ENCODE measurements at places on chromosomes 1 and 21. TPM values are rescaled to one million over a fixed set of nuclear protein-coding genes. Genes with fewer than 3 reads are reported as not detected.

- peak overlapping the region; percentile 88 for H3K27ac ChIP-seq
- peaks cover 30% of the 10 kb centered on the region for H3K4me1 ChIP-seq
- H3K4me3 ChIP-seq, result peak overlapping the region; percentile 96
- H3K36me3 ChIP-seq, result peaks cover 4% of the 10 kb centered on the region
- H3K27me3 ChIP-seq, result no peaks in the 10 kb centered on the region
Observed at GRCh38 chr1:15618655-15619525, 1.6 kb downstream of the DDI2 start.

Gene PPFIA4
- 2.4 TPM for total RNA-seq

DNA sequence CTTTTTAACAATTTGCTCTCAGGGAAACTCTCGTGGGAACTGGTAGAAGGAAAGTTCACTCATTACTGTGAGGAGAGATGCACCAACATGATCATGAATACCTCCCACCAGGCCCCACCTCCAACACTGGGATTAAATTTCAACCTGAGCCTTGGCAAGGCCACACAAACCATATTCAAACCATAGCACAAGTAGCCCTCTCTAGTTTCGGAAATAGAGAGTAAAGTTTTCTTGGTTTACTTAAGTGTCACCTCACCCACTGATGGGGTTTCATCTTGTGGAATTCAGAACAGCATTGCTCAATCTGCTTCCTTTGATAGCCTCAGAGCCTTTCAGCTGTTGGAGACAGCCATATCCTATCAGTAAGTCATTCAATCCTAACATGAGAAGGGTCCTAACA, 25.5 kb upstream of the CCSAP start:
- no peaks in the 10 kb centered on the region for H3K27me3 ChIP-seq
- H3K36me3 ChIP-seq, result no peaks in the 10 kb centered on the region
- H3K4me1 ChIP-seq, result no peaks in the 10 kb centered on the region
- H3K4me3 ChIP-seq, result no peak overlapping the region
- H3K27ac ChIP-seq, result no peak overlapping the region

Gene F13B
- not detected for total RNA-seq

DNA sequence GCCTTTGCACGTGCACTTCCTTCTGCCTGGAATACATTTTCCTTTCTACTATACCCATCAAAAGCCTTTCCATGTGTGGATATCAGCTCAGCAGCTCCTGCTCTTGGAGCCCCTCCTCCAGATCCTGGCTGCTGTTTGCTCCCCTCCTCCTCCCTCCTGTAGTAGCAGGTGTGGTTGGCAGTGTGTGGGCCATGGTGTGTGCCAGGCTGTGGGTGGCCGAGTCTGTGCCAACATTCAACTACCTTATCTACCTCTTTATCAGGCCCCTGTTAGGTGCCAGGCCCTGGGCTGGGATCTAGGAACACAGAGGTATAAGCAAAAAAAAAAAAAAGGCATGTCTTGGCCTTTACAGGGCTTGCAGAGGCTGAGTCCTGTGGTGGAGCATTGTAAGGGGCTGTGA, 180.6 kb upstream of the JUN start:
- no peaks in the 10 kb centered on the region for H3K27me3 ChIP-seq
- peaks cover 16% of the 10 kb centered on the region for H3K4me1 ChIP-seq
- DNase-seq, result no peak
- H3K27ac ChIP-seq, result no peak overlapping the region
- no peaks in the 10 kb centered on the region for H3K36me3 ChIP-seq

Gene PGLYRP3
- total RNA-seq, result not detected

Gene PPM1J
- total RNA-seq, result not detected

GRCh38 chr1:16243936-16244649, 7.1 kb upstream of the CPLANE2 start:
- no peak overlapping the region for H3K4me3 ChIP-seq
- no peak overlapping the region for H3K27ac ChIP-seq
- H3K36me3 ChIP-seq, result no peaks in the 10 kb centered on the region
- DNase-seq, result peak; percentile 38

DNA sequence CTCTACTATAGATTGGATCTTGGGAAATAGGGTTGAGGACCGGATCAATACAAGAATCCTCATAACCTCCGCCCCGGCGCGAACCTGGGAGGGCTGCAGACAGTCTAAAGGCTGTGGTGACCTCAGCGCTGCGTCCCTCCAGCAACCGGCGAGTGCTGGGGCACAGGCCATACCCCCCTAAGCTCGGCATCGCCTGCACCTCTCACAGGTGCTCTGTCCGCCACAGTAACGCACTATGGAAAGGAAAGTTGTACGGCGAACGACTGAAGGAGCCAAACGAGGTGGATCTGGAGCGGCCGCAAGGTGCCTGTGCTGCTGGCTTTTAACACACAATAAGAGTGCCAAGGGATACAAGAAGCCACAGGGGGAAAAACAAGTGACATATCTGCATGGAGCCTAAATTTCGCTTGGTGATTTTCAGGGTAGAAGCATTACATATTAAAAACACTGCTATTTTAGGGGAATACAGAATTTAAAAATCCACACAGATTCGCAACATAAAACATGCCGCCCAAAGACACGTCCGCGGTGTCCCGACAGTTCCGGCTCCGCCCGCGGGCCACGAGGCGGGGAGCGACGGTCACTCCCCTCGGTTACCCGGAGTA, 1.4 kb upstream of the RBM15 start:
- no peaks in the 10 kb centered on the region for H3K36me3 ChIP-seq
- peak overlapping the region; percentile 94 for H3K4me3 ChIP-seq
- peak; percentile 19 for DNase-seq
- H3K4me1 ChIP-seq, result peaks cover 30% of the 10 kb centered on the region
- H3K27ac ChIP-seq, result peak overlapping the region; percentile 96

GRCh38 chr1:47696737-47697441, 259.0 kb downstream of the FOXD2 start:
- DNase-seq, result no peak
- no peaks in the 10 kb centered on the region for H3K4me1 ChIP-seq
- no peaks in the 10 kb centered on the region for H3K36me3 ChIP-seq
- no peak overlapping the region for H3K4me3 ChIP-seq
- H3K27me3 ChIP-seq, result no peaks in the 10 kb centered on the region
- H3K27ac ChIP-seq, result no peak overlapping the region

DNA sequence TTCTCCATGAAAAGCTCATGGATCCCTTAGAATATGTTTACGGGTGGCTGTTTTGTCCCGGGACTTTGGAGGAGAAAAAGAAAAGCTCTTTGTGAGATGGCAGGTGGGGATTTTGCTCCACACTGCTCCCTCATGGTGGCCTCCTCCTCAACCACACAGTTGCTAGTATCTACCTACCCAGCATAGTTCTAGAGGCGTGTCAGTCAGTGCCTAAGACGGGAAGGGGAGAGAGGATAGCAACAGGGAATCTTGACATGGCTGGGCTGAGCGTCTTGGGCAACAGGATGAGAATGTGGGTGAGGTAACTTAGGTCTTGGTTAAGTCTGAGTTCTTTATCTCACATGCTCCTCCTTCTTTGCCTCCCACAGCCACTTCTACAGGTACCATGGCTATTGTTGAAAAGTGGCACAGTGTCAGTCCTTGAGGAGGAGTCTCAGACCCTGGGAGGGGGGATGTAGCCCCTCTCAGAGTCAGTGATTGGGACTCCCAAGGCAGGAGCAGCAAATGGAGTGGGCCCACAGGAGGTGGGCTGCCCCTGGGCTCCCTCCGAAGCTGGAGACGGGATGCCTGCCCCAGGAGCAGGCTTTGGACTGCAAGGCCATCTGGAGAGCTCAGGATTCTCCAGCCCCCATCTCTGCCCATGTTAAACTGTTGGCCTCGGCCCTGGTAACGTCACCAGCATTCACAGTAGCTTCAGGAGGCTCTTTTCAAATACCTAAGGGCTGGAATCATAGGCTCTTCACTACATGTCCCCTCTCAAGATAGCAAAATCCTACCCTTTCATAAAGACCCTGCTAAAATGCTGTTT, 75.4 kb downstream of the TENT5C start:
- no peak for DNase-seq
- no peak overlapping the region for H3K27ac ChIP-seq
- no peak overlapping the region for H3K4me3 ChIP-seq

Gene MANEAL
- total RNA-seq, result 1.0 TPM

Gene FCER1A
- 43.5 TPM for total RNA-seq

Gene PLA2G5
- not detected for total RNA-seq

GRCh38 chr1:56468518-56468917, 110.8 kb downstream of the PLPP3 start:
- no peak overlapping the region for H3K27ac ChIP-seq
- DNase-seq, result no peak
- no peak overlapping the region for H3K4me3 ChIP-seq
- no peaks in the 10 kb centered on the region for H3K36me3 ChIP-seq

- DNase-seq, result no peak
- no peaks in the 10 kb centered on the region for H3K36me3 ChIP-seq
- no peak overlapping the region for H3K4me3 ChIP-seq
- no peaks in the 10 kb centered on the region for H3K27me3 ChIP-seq
- H3K4me1 ChIP-seq, result no peaks in the 10 kb centered on the region
Observed at GRCh38 chr1:240656531-240656930, 44.6 kb upstream of the GREM2 start.

- no peaks in the 10 kb centered on the region for H3K27me3 ChIP-seq
- H3K27ac ChIP-seq, result no peak overlapping the region
- DNase-seq, result peak; percentile 25
- H3K4me3 ChIP-seq, result no peak overlapping the region
Observed at GRCh38 chr1:247487057-247487456, 29.2 kb upstream of the OR2B11 start.

Gene HPCA
- 0.43 TPM for total RNA-seq

Gene NBPF4
- total RNA-seq, result not detected

- DNase-seq, result no peak
- H3K27me3 ChIP-seq, result peaks cover 4% of the 10 kb centered on the region
- H3K4me1 ChIP-seq, result no peaks in the 10 kb centered on the region
- no peak overlapping the region for H3K27ac ChIP-seq
Observed at GRCh38 chr1:55696181-55696754, 481.1 kb upstream of the USP24 start.

- peaks cover 4% of the 10 kb centered on the region for H3K4me1 ChIP-seq
- no peaks in the 10 kb centered on the region for H3K36me3 ChIP-seq
- no peak for DNase-seq
- H3K27me3 ChIP-seq, result peaks cover 6% of the 10 kb centered on the region
- no peak overlapping the region for H3K27ac ChIP-seq
Observed at GRCh38 chr1:99003581-99004253, 944 bp downstream of the PLPPR5 start.
